ENCODE measurements at places on chromosomes 5 and 9. TPM values are rescaled to one million over a fixed set of nuclear protein-coding genes. Genes with fewer than 3 reads are reported as not detected.

DNA sequence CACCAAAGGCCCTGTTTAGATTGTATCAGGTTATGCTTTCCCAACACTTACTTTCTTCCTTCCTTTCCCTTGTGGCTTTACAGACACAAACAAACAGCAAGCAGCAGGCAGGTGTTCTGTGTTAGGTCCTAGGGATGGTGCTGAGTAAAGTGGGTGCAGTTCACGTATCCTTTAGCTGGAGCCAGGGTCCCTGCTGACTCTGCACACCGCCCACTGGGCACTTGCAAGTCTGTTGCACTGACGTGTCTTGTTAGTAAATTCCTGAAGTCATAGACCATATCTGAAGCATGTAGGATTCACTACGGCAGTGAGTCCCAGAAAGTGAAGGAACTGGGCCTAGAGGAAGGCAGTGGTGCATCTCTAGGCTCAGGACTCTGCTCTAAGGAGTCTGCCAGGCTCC, 96.5 kb downstream of the DAPK1 start:
- H3K27ac ChIP-seq: no peak overlapping the region
- no peaks in the 10 kb centered on the region for H3K27me3 ChIP-seq
- no peak overlapping the region for H3K4me3 ChIP-seq
- DNase-seq: no peak

GRCh38 chr9:113973226-113973625, 97.1 kb downstream of the ZNF618 start:
- H3K27ac ChIP-seq: no peak overlapping the region

DNA sequence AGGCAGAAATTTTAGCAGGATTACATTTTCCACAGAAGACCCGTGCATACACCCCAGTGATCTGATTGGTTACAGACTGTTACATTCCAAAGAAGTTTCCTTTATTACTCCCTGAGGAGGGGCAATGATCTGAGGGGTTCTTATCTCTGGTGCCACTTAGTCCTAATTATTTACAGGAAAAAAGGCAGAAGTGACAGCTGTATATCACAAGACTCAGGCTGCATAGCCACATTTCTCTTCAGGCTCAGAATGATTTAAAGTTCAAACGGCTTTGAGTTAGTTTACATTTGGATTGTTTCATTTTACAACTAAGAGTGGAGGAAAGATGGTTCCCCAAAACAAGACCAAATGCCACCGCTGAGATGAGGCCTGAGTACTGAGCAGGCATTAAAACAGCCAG, 17.3 kb downstream of the NAIF1 start:
- no peak overlapping the region for H3K27ac ChIP-seq
- H3K36me3 ChIP-seq: no peaks in the 10 kb centered on the region
- no peak overlapping the region for H3K4me3 ChIP-seq
- H3K4me1 ChIP-seq: no peaks in the 10 kb centered on the region

GRCh38 chr9:123996731-123997421, 14.7 kb upstream of the LHX2 start:
- no peaks in the 10 kb centered on the region for H3K36me3 ChIP-seq
- DNase-seq: peak; percentile 57
- H3K4me1 ChIP-seq: no peaks in the 10 kb centered on the region
- H3K27me3 ChIP-seq: no peaks in the 10 kb centered on the region

DNA sequence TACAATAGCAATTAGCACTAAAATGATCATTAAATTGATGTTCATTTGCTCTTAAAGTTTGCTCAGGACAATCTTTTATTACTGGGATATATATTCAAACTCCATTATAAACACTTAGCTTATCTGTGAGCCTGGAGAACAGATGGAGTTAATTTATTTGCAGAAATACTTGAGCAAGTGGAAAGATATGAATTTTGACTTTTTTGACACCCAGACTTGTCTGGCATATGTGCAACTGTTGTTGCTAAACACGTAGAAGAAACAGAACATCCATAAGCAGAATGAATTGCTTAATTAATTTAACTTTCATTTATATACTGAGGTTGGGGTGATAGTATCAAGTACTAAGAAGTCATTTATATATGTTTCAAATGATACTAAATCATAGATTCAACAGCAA, 820.7 kb upstream of the TYRP1 start:
- H3K4me1 ChIP-seq: no peaks in the 10 kb centered on the region
- H3K27ac ChIP-seq: no peak overlapping the region
- H3K4me3 ChIP-seq: no peak overlapping the region
- DNase-seq: no peak
- no peaks in the 10 kb centered on the region for H3K36me3 ChIP-seq

- H3K36me3 ChIP-seq: no peaks in the 10 kb centered on the region
- H3K27me3 ChIP-seq: no peaks in the 10 kb centered on the region
- DNase-seq: no peak
- no peak overlapping the region for H3K4me3 ChIP-seq
Measured at GRCh38 chr5:27241564-27242257, 203.3 kb upstream of the CDH9 start.

DNA sequence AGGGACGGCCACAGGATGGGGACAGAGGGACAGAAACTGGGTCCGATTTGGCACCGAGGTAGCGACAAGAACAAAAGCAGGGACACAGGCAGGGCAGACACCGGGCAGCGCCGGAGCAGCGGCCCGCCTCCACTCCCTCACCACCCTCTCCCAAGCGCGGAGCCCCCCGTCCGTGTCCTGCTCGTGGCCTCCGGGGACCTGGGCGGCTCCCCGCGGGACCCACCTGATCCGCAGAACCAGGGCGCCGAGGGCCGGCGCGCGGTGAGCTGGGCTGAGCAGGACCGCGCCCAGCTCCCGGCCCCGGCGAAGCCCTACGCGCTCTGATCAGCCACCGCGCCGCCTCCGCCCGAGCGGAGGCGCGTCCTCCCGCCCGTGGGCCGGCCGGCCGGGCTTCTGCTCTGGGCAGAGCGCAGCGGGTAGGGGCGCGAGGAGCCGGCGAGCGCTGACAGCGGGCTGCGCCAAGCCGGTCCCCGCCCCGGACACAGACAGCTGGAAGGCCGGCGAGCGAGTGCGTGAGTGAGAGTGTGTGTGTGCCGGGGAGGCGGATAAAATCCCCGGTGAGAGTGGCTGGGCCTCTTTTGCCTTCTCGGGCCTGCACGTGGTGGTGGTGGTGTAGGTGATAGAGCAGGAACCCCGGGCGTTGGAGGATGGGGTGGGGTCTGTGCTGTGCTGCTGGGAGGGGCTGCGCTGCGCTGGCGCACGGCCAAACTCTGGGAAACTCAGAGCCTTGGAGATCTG, at the start of gene GGTA1:
Gene GGTA1, minus strand, starts transcription at position 418 of the 738 bp plus-strand sequence. CDS start 31,922 bp downstream, outside the sequence.
- no peaks in the 10 kb centered on the region for H3K36me3 ChIP-seq
- H3K4me1 ChIP-seq: no peaks in the 10 kb centered on the region
- H3K27ac ChIP-seq: peak within 1 kb of the TSS; percentile 84

- H3K4me1 ChIP-seq: peaks cover 40% of the 10 kb centered on the region
- no peaks in the 10 kb centered on the region for H3K36me3 ChIP-seq
- H3K27me3 ChIP-seq: no peaks in the 10 kb centered on the region
- DNase-seq: no peak
Measured at GRCh38 chr5:72160329-72160728, 53.1 kb downstream of the MAP1B start.

GRCh38 chr5:41708604-41708940, 161.7 kb downstream of the OXCT1 start:
- H3K4me1 ChIP-seq: no peaks in the 10 kb centered on the region
- H3K27me3 ChIP-seq: no peaks in the 10 kb centered on the region
- no peak overlapping the region for H3K27ac ChIP-seq
- H3K36me3 ChIP-seq: no peaks in the 10 kb centered on the region
- no peak for DNase-seq
- no peak overlapping the region for H3K4me3 ChIP-seq

- H3K36me3 ChIP-seq: no peaks in the 10 kb centered on the region
- H3K27ac ChIP-seq: no peak overlapping the region
- H3K27me3 ChIP-seq: no peaks in the 10 kb centered on the region
Measured at GRCh38 chr9:97398999-97399758, 12.7 kb upstream of the TDRD7 start.

- no peak for DNase-seq
- no peaks in the 10 kb centered on the region for H3K27me3 ChIP-seq
- H3K4me1 ChIP-seq: no peaks in the 10 kb centered on the region
- H3K4me3 ChIP-seq: no peak overlapping the region
Measured at GRCh38 chr9:122179690-122180074, 20.0 kb downstream of the MORN5 start.

DNA sequence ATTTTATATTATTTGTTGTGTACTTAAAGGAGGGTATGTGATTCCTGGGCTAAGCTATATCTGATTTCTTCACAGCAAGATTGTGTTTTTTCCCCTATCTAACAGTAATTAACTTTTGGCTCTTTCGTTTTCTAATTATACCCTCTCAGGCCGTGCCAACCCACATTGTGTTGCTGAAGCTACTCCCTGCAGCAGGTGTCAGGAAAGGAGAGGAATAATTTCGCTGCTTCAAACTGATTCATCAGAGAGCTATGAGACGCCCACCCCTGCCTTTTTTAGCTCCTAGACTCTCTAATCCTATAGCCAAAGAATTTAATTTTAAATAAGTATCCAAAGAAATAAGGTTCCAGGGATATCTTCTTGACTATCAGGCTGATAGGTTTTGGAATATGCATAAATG, 3.8 kb downstream of the CAVIN4 start:
- no peak overlapping the region for H3K27ac ChIP-seq
- H3K4me1 ChIP-seq: peaks cover 2% of the 10 kb centered on the region
- H3K27me3 ChIP-seq: no peaks in the 10 kb centered on the region
- DNase-seq: no peak
- no peak overlapping the region for H3K4me3 ChIP-seq

DNA sequence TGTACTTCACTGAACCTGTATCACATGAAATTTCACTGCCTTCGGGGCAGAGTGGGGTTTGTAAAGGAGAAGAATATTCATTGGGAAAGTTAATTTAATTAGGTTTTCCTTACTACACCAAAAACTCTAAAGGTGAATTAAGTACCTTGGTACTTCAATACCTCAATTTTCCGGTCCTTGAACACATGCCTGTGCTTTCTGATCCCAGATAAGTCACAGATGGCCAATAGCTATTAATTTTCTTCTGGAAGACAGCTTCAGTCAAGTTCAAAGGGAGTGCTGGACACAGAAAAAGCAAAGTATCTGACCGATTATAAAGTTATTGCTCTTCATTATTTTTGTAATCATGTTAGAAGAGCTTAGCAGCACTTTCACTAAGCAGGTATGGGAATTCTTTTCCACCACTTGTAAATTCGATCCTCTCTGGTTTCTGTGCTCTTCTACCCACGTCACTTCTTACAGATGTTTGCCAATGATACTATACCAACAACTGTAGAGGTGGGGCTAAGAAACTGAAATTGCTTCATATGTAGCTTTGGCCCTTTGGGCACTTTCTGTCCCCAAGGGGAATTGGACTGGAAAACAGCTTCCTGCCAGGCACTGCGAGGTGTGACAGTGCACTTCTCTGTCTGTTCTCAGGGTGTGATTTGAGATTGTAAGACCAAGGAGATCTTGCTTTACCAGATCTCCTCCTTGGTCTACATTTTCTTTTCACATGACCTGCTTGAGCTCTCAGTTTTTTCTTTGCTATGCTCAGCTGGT, 164.0 kb downstream of the CCDC192 start:
- no peak overlapping the region for H3K4me3 ChIP-seq
- H3K36me3 ChIP-seq: no peaks in the 10 kb centered on the region
- H3K27ac ChIP-seq: no peak overlapping the region
- peaks cover 4% of the 10 kb centered on the region for H3K4me1 ChIP-seq
- no peak for DNase-seq
- H3K27me3 ChIP-seq: no peaks in the 10 kb centered on the region

DNA sequence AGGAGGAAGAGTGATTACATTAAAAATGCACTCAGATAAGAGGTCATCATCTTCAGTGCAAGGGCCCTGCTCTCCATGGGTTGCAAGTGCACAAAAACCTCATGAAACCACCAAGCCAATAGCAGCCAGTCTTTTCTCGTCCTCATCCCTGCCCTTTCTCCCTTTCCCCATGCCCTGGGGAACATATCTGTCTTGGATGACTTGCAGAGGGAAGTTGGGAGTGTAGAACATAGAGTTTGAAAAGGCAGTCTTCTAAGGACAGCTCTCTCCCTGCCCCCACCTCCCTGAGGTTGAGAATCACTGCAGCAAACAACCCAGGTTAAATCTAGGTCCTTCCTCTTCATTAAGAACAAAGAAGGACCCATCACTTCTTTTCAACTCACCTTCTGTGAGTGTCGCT, 22.0 kb downstream of the DDX31 start:
- peaks cover 28% of the 10 kb centered on the region for H3K36me3 ChIP-seq
- H3K27ac ChIP-seq: no peak overlapping the region
- DNase-seq: no peak
- H3K27me3 ChIP-seq: no peaks in the 10 kb centered on the region
- no peak overlapping the region for H3K4me3 ChIP-seq

GRCh38 chr9:132730054-132731033, 60.1 kb downstream of the GTF3C4 start:
- H3K4me1 ChIP-seq: no peaks in the 10 kb centered on the region
- no peaks in the 10 kb centered on the region for H3K36me3 ChIP-seq
- no peak overlapping the region for H3K27ac ChIP-seq
- peak; percentile 48 for DNase-seq

GRCh38 chr5:76403766-76404222, 709 bp downstream of the IQGAP2 start:
- H3K36me3 ChIP-seq: no peaks in the 10 kb centered on the region
- H3K27ac ChIP-seq: no peak overlapping the region
- no peaks in the 10 kb centered on the region for H3K4me1 ChIP-seq

DNA sequence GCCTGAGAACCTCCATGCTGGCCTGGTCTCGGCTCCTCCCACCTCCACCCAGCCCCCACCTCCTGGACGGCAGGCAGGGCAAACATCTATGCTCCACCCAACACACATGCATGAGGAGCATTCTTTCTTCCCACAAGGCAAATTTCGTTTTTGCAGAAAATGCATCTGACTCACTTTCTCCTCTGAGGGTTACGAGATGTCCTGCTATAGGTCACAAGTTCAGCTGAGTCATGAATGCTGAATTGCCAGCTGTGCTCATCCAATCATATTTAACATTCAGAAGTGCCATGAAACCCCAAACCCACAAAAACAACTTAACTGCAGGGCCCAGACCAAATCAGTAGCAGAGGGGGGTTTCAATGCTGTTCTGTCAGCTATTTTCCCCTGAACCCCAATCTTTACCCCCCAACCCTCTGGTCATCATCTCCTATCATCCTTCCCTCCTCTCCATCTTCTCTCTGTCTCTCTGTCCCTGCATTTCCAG, 39.0 kb upstream of the OSMR start:
- no peaks in the 10 kb centered on the region for H3K27me3 ChIP-seq
- no peaks in the 10 kb centered on the region for H3K36me3 ChIP-seq
- peak; percentile 49 for DNase-seq

- no peak overlapping the region for H3K4me3 ChIP-seq
- DNase-seq: no peak
- no peaks in the 10 kb centered on the region for H3K27me3 ChIP-seq
- H3K4me1 ChIP-seq: no peaks in the 10 kb centered on the region
- H3K27ac ChIP-seq: no peak overlapping the region
Measured at GRCh38 chr5:59428391-59428790, 465.1 kb downstream of the PDE4D start.

The PHF24 gene
- total RNA-seq: 0.57 TPM

The SCGB3A1 gene
- total RNA-seq: not detected

The TMEM174 gene
- total RNA-seq: not detected

The IRGM gene
- total RNA-seq: 0.30 TPM

The ENTPD2 gene
- 1.7 TPM for total RNA-seq

The C5orf22 gene
- total RNA-seq: 18.6 TPM

The TGFBI gene
- total RNA-seq: 335 TPM

The PITX1 gene
- not detected for total RNA-seq
